Stimulated activated CD4-positive, alpha-beta T cell treated with anti-CD3 and anti-CD28 coated beads, TNF-alpha, amount 100 ng/mL, for 24 hours (primary cell): ENCODE measurements at places on chromosomes 3 and 15.

DNA sequence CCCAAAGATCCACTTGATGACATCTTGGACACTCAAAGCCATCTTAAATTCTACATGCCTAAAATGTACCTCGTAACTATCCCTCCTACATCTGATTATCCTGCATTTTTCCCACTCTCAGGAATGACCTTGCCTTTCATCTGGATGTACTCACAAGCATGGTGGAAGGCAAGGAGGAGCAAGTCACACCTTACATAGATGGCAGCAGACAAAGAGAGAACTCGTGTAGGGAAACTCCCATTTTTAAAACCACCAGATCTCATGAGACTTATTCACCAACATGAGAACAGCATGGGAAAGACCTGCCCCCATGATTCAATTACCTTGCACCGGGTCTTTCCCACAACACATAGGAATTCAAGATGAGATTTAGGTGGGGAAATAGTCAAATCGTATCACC is 616.0 kb downstream of the MCTP2 start:
- no peak for DNase-seq

DNA sequence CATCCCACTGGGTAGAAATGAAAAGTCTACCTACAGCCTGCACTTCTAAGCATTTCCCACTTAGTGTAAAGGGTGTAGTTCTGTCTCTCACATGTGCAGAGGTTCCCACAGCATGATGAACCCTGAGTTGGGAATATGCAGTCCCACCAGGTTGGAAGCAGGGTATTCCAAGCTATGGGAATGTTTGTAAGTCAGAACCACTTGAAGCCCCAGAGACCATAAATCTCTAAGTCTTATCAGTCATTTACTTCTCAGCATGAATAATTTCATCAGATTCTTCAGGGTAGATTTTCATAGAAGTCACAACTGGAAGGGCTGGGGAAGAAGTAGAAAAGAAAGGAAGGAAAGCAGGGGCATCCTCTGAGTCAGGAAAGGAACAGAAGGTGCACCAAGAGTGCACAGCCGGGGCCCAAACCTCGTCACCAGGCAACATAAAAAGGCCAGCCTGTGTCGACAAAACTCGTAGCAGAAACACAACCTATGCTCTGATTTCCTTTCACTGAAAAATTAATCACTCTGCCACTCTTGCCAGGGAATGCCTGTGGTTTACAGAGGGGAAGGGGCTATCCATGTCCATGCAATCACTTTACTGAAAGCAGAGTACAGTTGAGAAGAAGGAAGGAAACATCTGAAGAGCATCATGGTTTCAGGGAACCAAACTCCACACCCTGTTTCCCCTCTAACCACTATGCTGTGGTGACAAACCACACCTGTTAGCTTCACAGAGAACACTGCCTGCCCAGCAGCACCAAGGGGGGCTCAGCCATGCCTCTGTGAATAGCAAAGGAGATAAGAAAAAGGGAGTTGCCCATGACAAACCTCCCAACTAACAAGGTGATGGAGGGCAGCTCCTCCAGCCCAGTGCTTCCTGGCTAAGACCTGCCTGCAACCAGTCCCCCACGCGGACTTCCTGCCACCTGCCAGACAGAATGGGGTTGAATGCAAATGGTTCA is 40.5 kb downstream of the SH3BP5 start:
- DNase-seq: peak; percentile 36

- DNase-seq: no peak
Measured at GRCh38 chr15:39416258-39416657, 164.6 kb upstream of the THBS1 start.

DNA sequence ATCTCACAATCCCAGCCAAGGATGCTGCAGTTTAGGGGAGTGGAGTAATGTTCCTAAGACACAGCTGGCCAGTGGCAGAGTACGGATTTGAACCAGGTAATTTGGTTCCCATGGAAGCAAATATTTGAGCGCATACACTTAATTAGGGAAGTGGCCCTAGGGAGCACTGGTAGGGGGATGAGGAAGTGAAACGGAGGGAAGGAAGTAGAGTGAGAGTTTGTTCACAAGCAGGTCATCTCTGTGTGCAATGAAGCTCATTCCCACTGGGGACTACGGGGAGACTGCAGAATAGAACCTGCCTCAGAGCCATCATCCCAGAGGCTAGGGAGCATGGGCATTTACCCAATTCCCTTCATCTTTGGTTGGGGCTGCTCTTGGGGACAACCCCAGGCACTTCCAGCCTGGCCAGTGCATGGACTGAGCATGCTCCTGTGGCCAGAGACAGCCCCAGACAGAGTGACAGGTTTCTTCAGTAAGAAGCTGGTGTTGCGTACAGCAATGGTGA is 317.2 kb upstream of the PROK2 start:
- DNase-seq: no peak

- no peak for DNase-seq
Measured at GRCh38 chr3:25426408-25426807, 1.7 kb upstream of the RARB start.

DNA sequence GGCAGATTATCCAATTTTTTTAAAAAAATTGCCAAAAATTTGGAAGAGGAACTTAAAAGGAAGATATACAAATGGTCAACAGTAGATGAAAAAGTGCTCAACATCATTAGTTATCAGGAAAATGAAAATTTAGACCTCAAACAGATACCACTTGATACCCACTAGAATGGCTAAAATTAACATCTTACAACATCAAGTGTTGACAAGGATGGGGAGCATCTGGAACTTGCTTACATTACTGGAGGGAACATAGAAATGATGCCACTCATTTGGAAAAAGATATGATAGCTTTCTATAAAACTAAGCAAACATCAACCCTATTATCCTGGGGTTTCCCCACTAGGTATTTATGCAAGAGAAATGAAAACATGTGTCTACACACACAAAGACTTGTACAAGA is 284.5 kb upstream of the CHRNA7 start:
- no peak for DNase-seq

- no peak for DNase-seq
Measured at GRCh38 chr3:112128843-112129727, 4.0 kb downstream of the GCSAM start.

- DNase-seq: no peak
Measured at GRCh38 chr3:48567090-48567489, 3.5 kb upstream of the UCN2 start.
